ENCODE measurements at places on chromosomes 3 and 15. TPM values are rescaled to one million over a fixed set of nuclear protein-coding genes. Genes with fewer than 3 reads are reported as not detected.
A peak's percentile ranks its signal among the peaks of the same experiment; 100 is the strongest.

The SSUH2 gene
- total RNA-seq, result not detected

The IL17RC gene
- total RNA-seq, result 0.77 TPM

The POLQ gene
- total RNA-seq, result 0.70 TPM

The SYNPR gene
- not detected for total RNA-seq

The AGBL1 gene
- total RNA-seq, result not detected

DNA sequence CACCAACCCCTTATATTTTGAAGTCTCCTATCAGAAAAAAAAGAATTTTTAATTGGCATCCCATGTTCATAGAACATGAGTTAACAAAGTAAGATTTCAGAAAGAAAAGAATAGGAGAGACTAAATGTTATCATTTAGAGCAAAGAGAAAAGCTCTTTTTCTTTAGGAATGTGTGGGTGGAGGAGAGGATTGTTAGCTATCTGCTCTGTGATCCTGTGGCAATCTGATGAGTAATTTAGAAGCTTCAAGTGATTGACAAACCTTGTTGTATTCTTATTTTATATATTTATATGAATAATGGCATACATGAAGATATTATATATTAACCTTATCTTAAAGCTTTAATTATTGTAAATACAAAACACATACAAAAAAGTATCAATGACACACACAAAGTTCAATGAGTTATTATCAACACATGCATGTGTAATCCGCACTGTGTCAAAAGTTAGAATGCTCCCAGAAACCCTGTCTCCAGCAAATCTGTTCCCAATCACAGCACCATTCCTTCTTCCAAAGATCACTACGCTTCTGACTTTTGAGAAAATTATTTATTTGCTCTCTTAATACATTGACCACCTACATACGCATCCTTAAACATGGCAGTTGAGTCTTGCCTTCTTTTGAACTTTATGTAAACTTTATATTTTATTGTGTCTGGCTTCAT is 907.4 kb downstream of the MCTP2 start:
- DNase-seq, result no peak
- no peaks in the 10 kb centered on the region for H3K27me3 ChIP-seq
- no peak overlapping the region for H3K4me3 ChIP-seq
- no peaks in the 10 kb centered on the region for H3K36me3 ChIP-seq
- no peaks in the 10 kb centered on the region for H3K4me1 ChIP-seq

- no peak for DNase-seq
- H3K4me3 ChIP-seq, result no peak overlapping the region
- H3K36me3 ChIP-seq, result no peaks in the 10 kb centered on the region
- H3K27ac ChIP-seq, result no peak overlapping the region
- H3K4me1 ChIP-seq, result peaks cover 5% of the 10 kb centered on the region
These were observed 4.0 kb upstream of the ZNF639 start for GRCh38 chr3:179318876-179319275.

- H3K27me3 ChIP-seq, result peaks cover 17% of the 10 kb centered on the region
- H3K4me3 ChIP-seq, result no peak overlapping the region
- H3K36me3 ChIP-seq, result no peaks in the 10 kb centered on the region
- DNase-seq, result no peak
- peaks cover 8% of the 10 kb centered on the region for H3K4me1 ChIP-seq
These were observed 4.2 kb downstream of the NEO1 start for GRCh38 chr15:73056460-73056859.

- no peaks in the 10 kb centered on the region for H3K36me3 ChIP-seq
- peaks cover 24% of the 10 kb centered on the region for H3K4me1 ChIP-seq
- no peak overlapping the region for H3K27ac ChIP-seq
- no peak overlapping the region for H3K4me3 ChIP-seq
These were observed 22.7 kb downstream of the MGLL start for GRCh38 chr3:127799476-127800222.

- H3K4me1 ChIP-seq, result no peaks in the 10 kb centered on the region
- no peaks in the 10 kb centered on the region for H3K36me3 ChIP-seq
- no peak overlapping the region for H3K4me3 ChIP-seq
- DNase-seq, result no peak
- no peaks in the 10 kb centered on the region for H3K27me3 ChIP-seq
- no peak overlapping the region for H3K27ac ChIP-seq
These were observed 164.7 kb downstream of the PGPEP1L start for GRCh38 chr15:98842973-98843285.

- no peak for DNase-seq
- H3K36me3 ChIP-seq, result peaks cover 6% of the 10 kb centered on the region
- no peak within 1 kb of the TSS for H3K4me3 ChIP-seq
- no peaks in the 10 kb centered on the region for H3K27me3 ChIP-seq
These were observed at the start of gene MUSTN1 for GRCh38 chr3:52834871-52835501. MUSTN1 (minus strand) TSS chr3:52835019; CDS start chr3:52834948, 71 bp downstream.

DNA sequence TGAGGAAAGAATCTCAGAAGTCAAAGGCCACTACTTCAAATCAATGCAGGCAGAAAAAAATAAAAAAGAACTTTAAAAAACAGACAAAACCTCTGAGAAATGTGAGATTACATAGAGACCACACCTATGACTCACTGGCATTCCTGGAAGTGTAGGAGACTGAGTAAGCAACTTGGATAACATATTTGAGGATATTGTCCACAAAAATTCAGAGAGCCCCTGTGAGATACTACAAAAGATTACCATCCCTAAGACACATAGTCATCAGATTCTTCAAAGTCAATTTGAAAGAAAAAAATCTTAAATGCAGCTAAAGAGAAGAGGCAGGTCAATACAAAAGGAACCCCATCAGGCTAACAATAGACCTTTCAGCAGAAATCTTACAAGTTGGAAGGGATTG is 887.3 kb downstream of the NTRK3 start:
- no peak overlapping the region for H3K27ac ChIP-seq
- H3K4me1 ChIP-seq, result no peaks in the 10 kb centered on the region
- no peaks in the 10 kb centered on the region for H3K36me3 ChIP-seq
- DNase-seq, result no peak
- no peak overlapping the region for H3K4me3 ChIP-seq

GRCh38 chr3:62028236-62028635 is 345.1 kb downstream of the FEZF2 start:
- H3K4me3 ChIP-seq, result no peak overlapping the region
- DNase-seq, result no peak
- H3K36me3 ChIP-seq, result no peaks in the 10 kb centered on the region
- no peaks in the 10 kb centered on the region for H3K4me1 ChIP-seq
- H3K27ac ChIP-seq, result no peak overlapping the region

DNA sequence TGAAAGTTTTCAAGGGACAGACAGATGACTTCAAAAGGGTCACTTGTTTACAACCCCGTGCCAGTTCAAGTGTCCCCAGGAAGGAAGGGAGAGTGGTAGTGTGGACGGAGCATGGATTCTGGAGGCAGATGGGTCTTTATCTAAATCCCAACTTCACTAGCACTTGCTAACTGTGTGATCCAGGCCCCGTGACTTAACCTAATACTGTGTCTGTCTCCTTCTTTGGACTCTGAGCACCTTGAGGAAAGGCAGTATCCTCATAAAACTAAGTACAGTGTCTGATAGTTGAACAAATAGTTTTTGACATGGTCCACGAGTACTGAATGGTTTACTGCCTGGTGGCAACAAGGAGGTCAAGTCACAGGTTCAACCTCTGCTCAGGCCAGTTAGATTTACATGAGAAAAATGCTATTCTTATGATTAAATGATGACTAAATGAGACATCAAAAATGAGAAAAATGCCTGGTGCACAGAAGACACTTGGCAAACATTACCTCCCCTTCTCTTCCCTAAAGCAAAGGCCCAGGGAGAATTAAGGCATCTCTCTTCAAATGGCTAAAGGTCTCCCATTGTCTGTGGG is 48.9 kb downstream of the ABCC5 start:
- H3K36me3 ChIP-seq, result peaks cover 16% of the 10 kb centered on the region
- H3K4me3 ChIP-seq, result no peak overlapping the region
- no peak for DNase-seq
- no peaks in the 10 kb centered on the region for H3K27me3 ChIP-seq
- no peaks in the 10 kb centered on the region for H3K4me1 ChIP-seq

GRCh38 chr3:192129586-192129985 is 597.8 kb downstream of the FGF12 start:
- no peaks in the 10 kb centered on the region for H3K36me3 ChIP-seq
- no peak overlapping the region for H3K4me3 ChIP-seq
- no peaks in the 10 kb centered on the region for H3K27me3 ChIP-seq
- no peaks in the 10 kb centered on the region for H3K4me1 ChIP-seq
- no peak for DNase-seq

- DNase-seq, result peak; percentile 25
- H3K4me1 ChIP-seq, result peaks cover 9% of the 10 kb centered on the region
- no peaks in the 10 kb centered on the region for H3K27me3 ChIP-seq
- H3K36me3 ChIP-seq, result no peaks in the 10 kb centered on the region
These were observed 85.3 kb upstream of the MBNL1 start for GRCh38 chr3:152183473-152183872.

GRCh38 chr15:34976073-34976472 is 6.5 kb upstream of the AQR start:
- peaks cover 2% of the 10 kb centered on the region for H3K36me3 ChIP-seq
- no peaks in the 10 kb centered on the region for H3K4me1 ChIP-seq

GRCh38 chr3:148102156-148102555 is 595.5 kb upstream of the AGTR1 start:
- no peaks in the 10 kb centered on the region for H3K27me3 ChIP-seq
- no peaks in the 10 kb centered on the region for H3K4me1 ChIP-seq
- no peak overlapping the region for H3K4me3 ChIP-seq
- no peak overlapping the region for H3K27ac ChIP-seq

DNA sequence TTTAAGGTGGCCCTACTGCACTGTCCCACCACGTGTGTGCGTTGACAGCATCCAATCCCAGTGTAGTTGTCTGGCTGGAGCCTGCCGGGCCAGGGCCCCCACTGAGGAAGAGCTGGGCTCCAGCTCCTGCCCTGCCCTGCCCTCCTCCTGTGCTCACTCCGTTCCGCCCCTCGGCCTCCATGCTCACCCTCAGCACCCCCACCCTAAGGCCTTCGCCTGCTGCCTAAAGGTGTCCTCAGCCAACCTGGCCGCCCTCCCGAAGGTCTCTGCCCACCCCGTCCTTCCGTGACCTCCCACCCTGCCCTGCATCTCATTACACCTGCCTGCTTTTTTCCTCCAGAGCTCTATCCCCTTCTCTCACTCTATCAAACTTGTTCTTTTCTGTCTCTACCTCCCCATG is 118.0 kb downstream of the TPRA1 start:
- no peak for DNase-seq
- no peaks in the 10 kb centered on the region for H3K27me3 ChIP-seq

DNA sequence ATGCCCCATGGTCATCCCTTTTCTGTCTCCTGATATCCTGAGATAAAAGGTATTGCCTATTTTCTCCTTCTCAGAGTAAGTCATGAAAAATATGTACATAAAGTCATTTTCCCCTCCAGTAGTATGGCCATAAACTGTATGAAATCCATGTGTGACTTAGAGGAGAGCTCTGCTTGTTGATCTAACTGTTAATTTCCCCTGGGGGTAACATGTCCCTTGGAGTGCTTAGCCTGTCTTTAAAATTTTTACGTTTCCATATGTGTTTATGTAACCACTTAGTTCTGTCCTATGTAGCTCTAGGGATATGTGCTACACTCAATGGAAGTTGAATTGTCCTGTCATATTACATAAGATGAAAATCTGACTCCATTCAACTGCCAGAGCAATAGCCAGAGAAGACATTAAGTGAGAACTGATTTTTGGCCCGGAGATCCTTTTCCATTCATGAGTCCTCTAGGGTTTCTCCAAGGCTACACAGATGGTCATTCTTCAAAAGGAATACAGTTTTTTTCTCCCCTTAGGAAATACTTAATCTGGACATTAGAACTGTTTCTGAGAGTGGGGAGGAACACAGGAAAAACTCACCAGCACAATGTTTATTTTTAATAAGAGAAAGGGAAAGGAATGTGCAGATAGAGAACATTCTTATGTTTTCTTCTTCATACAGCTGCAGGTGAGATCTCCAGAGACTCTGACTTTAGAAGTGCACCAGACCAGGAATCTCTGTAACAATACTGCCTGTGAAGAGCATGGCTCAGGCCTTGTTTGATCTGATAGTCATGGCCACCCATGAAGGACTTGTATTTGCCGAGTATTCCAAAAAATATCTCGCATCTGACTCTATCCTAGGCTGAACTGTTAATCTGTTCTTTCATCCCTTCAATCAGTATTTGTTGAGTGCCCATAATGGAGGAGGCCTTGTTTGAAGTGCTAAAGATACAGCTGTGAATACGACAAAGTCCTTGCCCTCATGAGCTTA is 29.8 kb upstream of the CLRN1 start:
- no peak overlapping the region for H3K4me3 ChIP-seq
- no peaks in the 10 kb centered on the region for H3K36me3 ChIP-seq
- H3K27me3 ChIP-seq, result no peaks in the 10 kb centered on the region

- DNase-seq, result no peak
- H3K27ac ChIP-seq, result no peak overlapping the region
- no peaks in the 10 kb centered on the region for H3K36me3 ChIP-seq
- H3K4me3 ChIP-seq, result no peak overlapping the region
- peaks cover 2% of the 10 kb centered on the region for H3K4me1 ChIP-seq
These were observed 101.1 kb downstream of the IL1RAP start for GRCh38 chr3:190615060-190615384.

- no peak overlapping the region for H3K27ac ChIP-seq
- no peak overlapping the region for H3K4me3 ChIP-seq
- H3K27me3 ChIP-seq, result no peaks in the 10 kb centered on the region
- H3K4me1 ChIP-seq, result peaks cover 27% of the 10 kb centered on the region
- DNase-seq, result no peak
- no peaks in the 10 kb centered on the region for H3K36me3 ChIP-seq
These were observed 137.0 kb downstream of the TMCO5A start for GRCh38 chr15:38071211-38071972.

- no peak for DNase-seq
- H3K27me3 ChIP-seq, result no peaks in the 10 kb centered on the region
- H3K4me3 ChIP-seq, result no peak overlapping the region
- H3K4me1 ChIP-seq, result no peaks in the 10 kb centered on the region
- H3K27ac ChIP-seq, result no peak overlapping the region
These were observed 203.8 kb upstream of the FEZF2 start for GRCh38 chr3:62577153-62577552.

GRCh38 chr3:100030914-100031425 is 83.3 kb downstream of the FILIP1L start:
- H3K4me3 ChIP-seq, result no peak overlapping the region
- DNase-seq, result no peak
- H3K4me1 ChIP-seq, result no peaks in the 10 kb centered on the region
- no peaks in the 10 kb centered on the region for H3K36me3 ChIP-seq
- H3K27me3 ChIP-seq, result no peaks in the 10 kb centered on the region
- H3K27ac ChIP-seq, result no peak overlapping the region

All from natural killer cell (primary cell).